Melanocyte of skin (primary cell): ENCODE measurements at places on chromosomes 5 and 9. TPM values are rescaled to one million over a fixed set of nuclear protein-coding genes. Genes with fewer than 3 reads are reported as not detected.

RMRP gene
- total RNA-seq: 124,492 and 336,493 TPM in 2 replicates

MCIDAS gene
- total RNA-seq: not detected in 2 replicates

NUTM2F gene
- not detected in 2 replicates for total RNA-seq

LVRN gene
- not detected in 2 replicates for total RNA-seq

SMC5 gene
- total RNA-seq: 91.0 and 110 TPM in 2 replicates

CDH6 gene
- not detected in 2 replicates for total RNA-seq

GMCL2 gene
- total RNA-seq: not detected in 2 replicates

PURA gene
- 9.3 and 22.2 TPM in 2 replicates for total RNA-seq

FOXI1 gene
- total RNA-seq: not detected in 2 replicates
